ENCODE measurements at places on chromosomes 12 and 14. TPM values are rescaled to one million over a fixed set of nuclear protein-coding genes. Genes with fewer than 3 reads are reported as not detected.

DNA sequence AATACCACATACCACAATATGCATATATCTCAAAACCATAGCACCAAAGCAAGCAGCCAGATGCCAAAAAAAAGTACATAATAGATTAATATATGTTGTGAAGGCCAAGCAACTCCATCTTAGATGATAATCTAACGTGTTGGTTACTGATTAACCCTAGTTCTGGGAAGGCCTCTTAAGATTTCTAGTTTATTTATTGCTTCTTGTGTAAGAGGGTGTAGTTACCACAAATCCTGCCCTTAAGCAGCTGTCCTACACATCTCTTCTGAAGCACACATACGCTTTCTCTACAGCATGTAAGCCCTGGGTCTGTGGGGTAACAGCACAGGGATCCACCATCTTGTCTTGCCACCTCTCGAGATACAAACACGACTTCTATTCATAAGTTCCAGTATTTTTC is 236.8 kb upstream of the AVPR1A start:
- no peak for DNase-seq

DNA sequence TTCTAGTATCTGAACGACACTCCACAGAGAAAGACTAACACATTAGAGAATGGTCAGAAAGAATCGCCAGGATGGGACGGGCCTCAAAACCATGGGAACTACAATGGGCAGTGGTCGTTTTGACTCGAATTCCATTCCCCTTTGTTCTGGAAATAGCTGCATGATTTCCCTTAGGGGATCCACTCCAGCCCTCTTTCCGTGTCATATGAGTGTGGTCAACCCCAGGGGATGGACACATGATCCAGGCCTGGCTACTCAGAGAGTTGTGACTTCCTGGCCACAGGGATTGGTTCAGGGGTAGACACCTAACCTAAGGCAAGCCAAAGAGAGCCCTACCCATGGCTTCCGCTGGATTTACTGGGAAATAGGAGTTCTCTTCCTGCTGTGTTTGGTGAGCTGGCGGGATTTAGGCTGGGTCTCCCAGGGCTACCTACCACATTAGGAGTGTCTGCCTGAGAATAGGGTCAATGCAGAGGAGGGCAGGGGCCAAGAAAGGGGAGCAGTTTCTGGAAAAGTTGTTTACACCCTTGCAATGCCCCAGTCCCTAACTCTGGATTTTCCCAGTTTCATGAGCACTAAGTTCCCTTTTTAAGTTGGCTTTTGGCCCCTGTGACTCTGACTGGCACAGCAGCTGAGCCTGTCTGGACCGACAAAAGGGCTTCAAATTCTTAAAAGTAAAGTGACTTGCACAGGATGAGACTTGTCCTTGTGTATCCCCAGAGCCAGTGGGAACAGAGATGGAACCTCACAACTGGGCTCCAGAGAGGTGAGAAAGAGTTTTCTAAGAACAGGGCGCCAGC is 28.1 kb upstream of the GPATCH2L start:
- no peak for DNase-seq

DNA sequence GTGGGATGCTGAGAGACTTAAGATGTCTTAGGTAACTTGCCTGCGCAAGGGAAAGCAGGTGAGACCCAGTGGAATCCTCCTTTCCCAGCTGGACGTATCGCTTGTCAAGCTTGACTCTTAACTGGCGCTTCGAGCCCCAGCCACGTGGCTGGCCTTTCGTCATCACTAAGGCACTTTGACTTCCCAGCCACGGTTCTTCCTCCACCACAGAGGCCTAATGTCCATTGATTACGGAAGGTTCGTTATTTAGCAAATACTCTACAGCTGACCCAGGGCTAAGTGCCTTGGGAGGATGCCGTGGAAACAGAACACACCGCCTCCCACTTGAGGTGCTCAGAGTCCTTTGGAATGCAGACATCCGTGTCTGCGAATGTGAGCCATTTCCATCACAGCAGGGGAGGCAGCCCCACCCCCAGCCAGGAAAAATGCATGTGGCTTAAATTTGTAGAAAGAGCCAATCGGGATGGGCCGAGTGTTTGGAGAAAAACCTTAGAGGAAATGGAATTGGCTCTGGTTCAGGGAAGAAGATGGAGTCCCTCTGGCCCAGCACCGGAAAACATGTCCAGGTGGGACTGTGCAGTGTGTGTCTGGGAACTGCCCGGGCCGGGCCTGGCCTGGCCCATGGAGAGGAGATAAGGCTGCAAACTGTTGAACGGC is 115.7 kb downstream of the PLXNC1 start:
- no peak for DNase-seq

LRP1-AS gene
- total RNA-seq, result not detected

- DNase-seq, result no peak
Observed at GRCh38 chr12:34151019-34151418, 128.7 kb downstream of the ALG10 start.

DNA sequence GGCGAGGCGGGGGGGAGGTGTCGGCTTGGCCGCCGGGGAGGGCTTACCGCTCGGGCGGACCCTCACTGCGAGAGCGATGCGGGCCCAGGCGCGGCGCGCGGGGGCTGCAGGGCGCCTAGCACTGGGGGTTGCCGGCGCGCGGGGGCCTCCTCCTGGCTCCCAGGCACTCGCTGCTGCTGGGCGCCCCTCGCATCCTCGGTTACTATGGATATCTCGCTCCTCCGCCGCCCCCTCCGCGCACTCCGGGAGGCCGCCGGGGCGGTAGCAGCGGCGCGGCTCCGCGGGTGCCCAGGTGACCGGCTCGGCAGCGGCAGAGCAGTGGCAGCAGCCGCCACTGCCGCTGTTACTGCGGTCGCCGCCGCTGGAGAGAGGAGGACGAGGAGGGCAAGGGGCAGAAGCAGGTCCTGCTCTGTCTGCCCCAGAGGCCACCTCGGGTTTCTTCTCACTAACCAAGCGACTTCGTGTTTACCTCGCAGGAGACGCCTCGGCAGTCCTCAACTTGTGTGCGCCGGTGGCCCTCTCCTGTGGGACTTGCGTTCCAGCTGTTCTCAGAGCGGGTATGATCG is 250.1 kb downstream of the APAF1 start:
- no peak for DNase-seq

DNA sequence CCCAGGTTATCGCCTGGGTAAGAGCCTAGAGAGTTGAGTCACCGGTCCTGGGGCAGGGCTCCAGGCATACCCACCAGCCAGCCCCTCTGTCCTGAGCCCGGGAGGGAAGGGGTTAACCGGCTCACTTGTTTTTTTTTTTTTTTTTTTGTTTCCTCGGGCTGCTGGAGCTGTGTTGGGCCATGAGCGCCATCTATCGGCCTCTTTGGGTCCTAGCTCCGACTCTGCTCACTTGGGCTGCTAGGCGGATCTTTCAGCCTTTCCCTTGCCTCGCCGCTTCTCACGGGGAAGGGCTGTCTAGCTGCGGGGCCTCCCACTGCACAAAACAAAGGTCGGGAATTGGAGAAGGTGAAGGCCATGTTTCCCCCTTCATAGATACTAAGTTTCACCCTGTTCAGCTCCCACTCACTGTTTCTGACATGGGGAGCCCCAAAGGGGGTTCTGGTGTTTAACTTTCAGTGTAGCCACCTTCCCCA is 2.8 kb upstream of the SMUG1 start:
- peak; percentile 76 for DNase-seq

- no peak for DNase-seq
Observed at GRCh38 chr14:50059763-50060616, 56.4 kb downstream of the VCPKMT start.

GRCh38 chr12:25052196-25052913 is 103.5 kb upstream of the BCAT1 start:
- no peak for DNase-seq

DNA sequence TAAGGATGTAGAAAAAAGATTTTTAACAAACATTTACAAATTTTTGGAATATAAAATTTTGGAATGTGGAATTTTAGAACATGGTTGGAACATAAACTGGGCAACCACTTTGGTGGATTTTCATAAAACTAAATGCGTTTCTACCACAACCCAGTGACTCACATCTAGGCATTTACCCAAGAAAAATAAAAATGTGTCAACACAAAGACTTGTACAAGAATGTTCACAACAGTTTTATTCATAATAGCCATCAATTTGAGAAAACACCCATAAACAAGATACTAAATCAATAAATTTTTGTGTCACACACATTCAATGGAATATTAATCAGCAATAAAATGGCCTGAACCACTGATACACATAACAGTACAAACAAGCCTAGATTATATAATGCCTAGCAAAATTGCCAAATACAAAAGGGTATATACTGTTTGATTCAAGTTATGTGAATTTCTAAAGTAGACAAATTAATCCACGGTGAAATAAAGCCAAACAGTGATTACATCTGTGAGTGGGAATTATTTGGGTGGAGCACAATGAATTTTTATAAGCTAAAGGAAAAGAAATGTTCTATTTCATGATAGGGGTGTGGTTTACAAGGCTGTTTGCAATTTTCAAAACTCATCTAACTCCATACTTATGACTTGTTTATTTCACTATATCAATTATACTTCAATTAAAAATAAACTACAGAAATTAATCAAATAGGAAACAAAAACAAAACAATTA is 415.2 kb upstream of the OR4E1 start:
- no peak for DNase-seq

DNA sequence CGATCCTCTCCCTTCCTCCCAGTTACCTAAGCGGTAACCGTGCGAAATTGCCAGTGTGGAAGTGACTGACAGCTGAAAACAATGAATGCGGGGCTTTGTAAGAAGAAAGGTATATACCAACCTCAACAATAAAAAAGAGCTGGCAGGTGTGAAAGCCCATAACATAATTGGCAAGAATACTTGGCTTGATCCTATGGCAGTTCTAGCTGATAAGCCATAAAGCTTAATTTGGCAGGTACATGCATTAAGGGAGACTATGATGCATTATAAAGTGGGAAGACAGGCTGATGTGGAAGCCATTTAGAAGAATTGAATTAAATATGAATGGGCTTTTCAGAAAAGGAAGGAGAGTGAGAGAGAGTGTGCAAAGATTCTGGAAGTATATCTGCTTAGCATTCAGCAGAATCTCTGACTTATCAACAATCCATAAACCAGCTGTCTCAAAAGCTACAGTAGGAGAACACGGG is 71.3 kb downstream of the CRACR2A start:
- no peak for DNase-seq

- no peak for DNase-seq
Observed at GRCh38 chr12:53299101-53299453, 418 bp upstream of the MYG1 start.

- no peak for DNase-seq
Observed at GRCh38 chr14:51630987-51631386, 20.7 kb upstream of the FRMD6 start.

DNA sequence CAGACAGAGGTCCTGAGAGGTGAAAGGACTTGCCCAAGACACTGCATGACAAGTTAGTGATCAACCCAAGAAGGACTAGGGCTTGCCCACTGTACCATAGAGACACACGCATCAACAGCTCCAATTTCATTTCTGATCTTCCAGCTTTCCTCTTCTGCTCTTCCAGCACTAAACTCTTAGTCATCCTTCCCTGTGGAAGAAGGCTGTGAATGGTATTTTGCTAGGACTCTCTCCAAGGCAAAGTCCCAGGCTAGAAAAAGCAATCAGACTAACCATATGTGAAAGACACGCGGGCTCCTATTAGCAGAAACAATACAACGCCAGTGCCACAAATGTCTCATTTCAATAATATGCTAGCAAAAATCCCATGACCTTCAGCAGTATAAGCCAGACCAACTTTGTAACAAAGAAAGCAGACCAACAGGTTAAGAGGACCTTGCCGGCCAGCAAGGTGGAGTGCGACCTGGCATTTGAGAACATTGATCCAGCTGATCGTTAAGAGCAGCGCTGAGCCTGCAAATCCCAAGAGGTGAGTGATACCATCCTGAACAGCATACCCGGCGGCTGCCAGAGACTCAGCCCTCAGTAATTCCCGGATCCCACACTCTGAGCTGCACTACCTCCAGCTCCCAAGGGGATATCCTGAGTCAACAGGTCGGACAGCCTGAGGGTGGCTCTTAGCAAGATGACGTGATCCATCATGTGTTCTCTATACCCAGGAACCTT is 132.5 kb downstream of the FOXN3 start:
- DNase-seq, result no peak

GRCh38 chr14:92451245-92451644 is 62.3 kb upstream of the RIN3 start:
- no peak for DNase-seq

GRCh38 chr14:64602826-64603225 is 53.1 kb downstream of the PPP1R36 start:
- no peak for DNase-seq

- DNase-seq, result no peak
Observed at GRCh38 chr12:107552263-107552662, 133.3 kb upstream of the PWP1 start.

DNA sequence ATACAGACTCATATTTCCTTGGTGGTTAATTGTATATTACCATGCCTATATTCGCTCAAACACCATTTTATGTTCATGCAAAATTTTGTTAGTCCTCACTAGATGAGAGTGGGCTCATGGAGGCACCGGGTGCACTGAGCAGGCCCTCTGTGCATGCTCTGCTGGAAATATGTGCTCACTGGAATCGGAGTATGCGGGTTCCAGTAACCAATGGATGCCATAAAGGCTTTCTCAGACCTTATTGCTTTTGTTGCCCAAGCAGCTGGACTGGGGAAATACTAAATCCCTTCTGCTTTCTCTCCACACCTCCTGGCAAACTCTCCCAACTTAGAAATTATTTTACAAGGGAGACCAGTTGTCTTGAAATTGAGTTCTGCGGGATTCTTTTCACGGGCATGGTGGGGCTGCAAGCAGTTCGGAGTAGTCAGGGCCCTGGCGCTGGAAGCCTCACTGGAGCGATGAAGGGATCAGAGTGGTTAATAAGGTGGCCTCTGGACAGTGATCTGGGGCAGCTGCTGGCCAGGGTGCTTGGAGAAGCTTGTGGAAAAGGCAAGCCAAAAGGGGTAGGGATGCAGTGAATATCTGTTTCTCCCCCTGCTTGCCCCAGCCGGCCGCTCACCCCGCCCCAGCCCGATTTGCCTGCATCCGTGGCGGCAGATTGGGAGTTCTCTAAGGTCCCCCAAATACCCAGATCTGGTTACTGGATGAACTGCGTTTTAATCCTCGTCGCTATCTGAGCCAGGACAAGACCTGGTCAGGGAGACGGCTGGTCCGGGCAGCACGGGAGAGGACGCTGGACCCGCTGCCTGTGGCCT is 7.4 kb upstream of the HOXC6 start:
- DNase-seq, result no peak

- DNase-seq, result no peak
Observed at GRCh38 chr12:22828066-22828465, 203.1 kb downstream of the ETNK1 start.

GRCh38 chr12:53825246-53826081 is 73.7 kb upstream of the CISTR start:
- DNase-seq, result no peak

DNA sequence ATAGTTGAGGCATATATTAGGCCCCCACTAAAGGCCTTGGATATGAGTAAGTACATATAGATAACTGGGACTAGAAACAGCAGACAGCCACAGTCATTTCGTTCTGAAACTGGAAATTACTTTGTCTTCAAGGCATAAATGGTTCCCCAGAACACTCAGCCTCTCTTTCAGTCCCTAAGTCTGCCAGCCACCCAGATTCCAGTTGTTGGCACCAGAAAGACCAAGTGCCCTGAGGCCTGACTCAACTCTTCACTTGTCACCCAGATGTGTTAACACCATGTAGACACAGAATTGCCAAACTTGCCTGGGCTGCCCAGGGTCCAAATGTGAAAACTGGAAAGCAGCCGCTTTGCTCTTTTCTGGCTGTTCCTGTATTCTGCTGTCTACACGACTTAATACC is 3.0 kb upstream of the LGALS3 start:
- DNase-seq, result peak; percentile 41

All from right cardiac atrium (tissue), 5 donors.